ENCODE measurements at places on chromosomes 12 and 14. TPM values are rescaled to one million over a fixed set of nuclear protein-coding genes. Genes with fewer than 3 reads are reported as not detected.

Gene RNFT2
- polyA plus RNA-seq = 1.1 TPM

Gene GPR84
- 0.17 TPM for polyA plus RNA-seq

Gene ANKRD33
- polyA plus RNA-seq = not detected

Gene RAB2B
- 21.8 TPM for polyA plus RNA-seq

Gene CCDC91
- 20.1 TPM for polyA plus RNA-seq

Gene DYRK4
- 17.0 TPM for polyA plus RNA-seq

DNA sequence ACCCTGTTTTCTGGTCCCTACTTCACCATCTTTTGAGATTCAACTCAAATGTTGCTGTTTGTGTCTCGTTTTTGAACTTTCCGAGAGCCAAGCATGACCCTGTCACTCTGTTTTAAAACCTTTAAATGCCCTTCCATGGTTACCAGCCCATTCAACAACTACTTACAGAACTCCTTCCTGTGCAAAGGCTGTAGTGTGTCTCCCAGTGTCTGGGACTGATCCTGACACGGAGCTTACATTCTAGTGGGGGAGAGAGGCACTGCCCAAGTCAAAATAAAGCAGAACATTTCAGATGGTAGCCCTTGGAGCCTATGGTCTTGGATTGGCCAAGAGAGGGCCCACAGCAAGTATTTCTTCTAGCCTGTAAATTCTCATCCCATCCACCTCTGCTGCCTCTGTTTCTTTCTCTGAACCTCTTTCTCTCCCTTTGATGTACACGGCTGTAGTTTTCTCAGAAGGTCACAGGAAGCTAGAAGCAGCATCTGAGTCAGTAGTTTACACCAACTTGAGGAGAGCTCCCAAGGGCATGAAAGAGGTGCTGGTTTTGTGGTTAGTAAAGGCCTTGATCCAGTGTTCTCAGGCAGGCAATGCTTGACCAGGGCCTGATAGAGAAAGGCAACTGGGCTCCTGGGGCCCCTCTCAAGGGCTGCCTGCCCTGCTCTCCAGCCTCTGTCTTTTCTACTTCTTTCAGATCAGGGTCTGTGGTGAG, 42.3 kb upstream of the SLC24A4 start:
- no peak for DNase-seq

GRCh38 chr12:12823300-12823699, 10.2 kb downstream of the DDX47 start:
- DNase-seq = no peak

GRCh38 chr14:68245146-68246073, 425.8 kb downstream of the RAD51B start:
- DNase-seq = peak; percentile 81

DNA sequence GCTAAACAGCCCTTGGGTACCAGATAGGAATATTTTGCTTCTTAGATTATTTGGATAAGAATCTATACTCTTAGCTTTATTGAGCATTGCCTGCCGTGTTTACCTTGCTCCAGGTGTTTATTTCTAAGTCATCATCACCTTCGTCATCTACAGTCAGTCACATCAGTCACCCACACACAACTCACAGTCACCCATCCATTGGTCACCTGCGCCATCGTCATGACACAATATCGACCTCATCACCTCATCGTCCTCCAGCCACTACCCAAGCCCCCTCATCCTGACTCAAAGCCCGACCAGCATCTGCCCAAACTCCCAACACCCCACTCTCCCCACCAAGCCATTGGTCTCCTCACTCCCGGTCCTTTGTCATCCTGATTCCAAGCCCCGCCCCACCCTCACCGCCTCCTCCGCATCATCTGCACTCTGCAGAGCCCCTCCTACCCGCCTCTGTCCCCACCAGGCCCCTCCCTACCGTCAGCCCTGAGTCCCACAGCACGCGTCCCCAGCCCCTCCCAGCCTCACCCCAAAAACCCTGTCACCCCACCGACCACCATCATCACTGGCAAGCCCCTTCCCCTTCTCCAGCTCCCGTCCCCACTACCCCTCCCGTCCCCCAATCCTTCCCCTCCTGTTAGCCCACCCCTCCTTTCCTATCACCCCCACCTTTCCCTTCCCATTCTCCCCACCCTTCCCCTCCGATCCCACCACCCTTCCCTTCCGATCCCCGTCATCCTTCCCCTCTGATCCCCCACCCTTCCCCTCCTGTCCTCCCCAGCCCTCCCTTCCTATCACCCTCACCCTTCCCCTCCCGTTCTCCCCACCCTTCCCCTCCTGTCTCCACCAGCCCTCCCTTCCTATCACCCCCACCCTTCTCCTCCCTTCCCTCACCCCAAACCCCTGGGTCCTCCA, 9.8 kb downstream of the DLK1 start:
- peak; percentile 50 for DNase-seq

DNA sequence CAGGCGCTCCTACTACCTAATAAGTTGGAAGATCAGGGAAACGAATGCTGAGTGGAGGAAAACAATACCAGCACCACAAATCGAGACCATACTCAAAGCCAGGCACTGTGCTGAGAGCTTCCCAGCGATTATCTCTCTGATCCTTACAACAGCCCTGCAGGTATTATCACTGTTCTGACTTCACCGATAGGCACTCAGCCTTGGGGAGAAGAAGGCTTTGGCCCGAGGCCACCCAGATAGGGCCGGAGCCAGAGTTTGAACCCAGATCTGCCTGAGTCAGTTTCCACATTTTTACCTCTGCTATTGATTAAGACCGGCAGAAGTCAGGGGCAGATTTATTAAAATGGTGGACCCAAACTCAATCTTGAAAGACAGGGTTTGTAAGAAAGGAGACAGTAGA, 4.9 kb downstream of the SVOP start:
- no peak for DNase-seq

DNA sequence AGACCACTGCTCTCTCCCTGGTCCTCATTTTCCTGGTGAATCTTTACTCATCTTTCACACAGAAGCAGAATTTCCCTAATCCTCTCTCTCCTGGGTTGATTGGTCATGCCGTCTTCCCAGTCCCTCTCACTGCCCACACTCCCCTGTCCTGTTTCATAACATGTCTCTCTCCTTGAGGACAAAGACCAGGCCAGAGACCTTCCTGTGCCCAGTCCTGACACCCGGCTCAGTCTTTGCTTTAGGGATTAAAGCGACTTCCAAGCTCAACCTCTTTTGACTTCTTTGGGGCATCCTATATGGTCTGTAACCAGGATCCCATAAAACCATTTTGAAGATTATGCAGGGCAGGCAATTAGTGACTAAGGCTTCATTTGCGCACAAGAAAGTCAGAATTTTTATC, 105.5 kb downstream of the BCL11B start:
- no peak for DNase-seq

- DNase-seq = no peak
These were observed 175.4 kb downstream of the PHETA1 start for GRCh38 chr12:111193496-111193895.

DNA sequence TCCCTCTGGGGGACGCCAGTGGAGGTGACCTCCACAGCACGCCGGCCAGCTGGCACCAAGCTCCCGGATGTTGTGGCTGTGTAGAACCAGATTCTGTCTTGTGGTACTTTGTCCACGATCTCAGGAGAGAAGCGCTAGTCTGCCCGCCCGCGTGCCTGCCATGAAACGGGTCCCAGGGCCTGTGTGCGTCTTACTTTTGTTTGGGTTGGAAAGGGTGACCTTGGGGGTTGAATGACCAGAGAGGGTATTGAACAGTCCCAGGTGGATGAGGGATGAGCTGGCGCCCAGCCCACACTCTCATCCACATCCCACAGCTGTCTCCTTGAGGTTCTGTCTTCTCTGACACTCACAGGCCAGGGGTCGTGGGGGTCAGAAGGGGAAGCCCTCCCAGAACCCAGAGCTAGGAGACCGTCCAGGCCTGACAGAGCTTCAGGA, 78.3 kb downstream of the WDR20 start:
- DNase-seq = no peak

DNA sequence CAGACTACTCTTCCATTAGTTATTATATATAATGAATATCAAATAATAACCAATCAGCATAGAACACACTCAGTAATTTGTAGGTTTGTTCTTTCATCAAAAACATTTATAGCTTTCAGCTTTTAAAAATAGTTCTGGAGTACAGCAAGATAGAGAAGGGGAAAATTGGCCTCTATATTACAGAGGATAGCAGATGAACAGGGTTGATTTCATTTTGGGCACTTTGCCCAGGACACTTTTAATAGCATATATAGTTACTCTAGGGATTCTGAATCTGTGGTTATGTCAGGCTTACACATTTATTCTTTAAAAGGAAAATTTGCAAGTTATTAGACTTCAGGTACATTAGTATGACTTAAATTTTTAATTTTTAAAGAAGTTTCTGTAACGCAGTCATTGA, 52.6 kb downstream of the IFT81 start:
- DNase-seq = peak; percentile 83

GRCh38 chr12:112463478-112463877, 44.7 kb downstream of the PTPN11 start:
- no peak for DNase-seq

DNA sequence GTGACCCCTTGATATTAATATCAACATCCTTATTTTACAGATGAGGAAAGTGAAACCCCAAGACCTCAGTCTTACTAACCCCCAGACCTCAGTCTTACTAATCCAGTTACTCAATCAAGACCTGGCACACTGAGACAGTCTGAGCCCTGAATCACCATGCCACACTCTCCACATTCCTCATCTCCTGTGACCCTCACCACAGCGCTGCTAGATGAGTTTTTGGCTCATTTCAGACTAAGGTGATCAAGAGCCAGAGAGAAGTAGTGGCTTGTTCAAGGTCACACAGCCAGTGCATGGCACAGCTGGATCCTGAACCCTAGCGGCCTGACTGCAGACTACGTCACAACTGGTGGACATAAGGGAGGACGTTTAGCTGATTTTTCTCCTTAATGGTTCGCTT, 579.2 kb downstream of the BCL11B start:
- DNase-seq = no peak

- DNase-seq = no peak
These were observed 7.8 kb downstream of the BHLHE41 start for GRCh38 chr12:26116829-26117715.

GRCh38 chr12:115957686-115958290, 319.7 kb downstream of the MED13L start:
- DNase-seq = no peak

DNA sequence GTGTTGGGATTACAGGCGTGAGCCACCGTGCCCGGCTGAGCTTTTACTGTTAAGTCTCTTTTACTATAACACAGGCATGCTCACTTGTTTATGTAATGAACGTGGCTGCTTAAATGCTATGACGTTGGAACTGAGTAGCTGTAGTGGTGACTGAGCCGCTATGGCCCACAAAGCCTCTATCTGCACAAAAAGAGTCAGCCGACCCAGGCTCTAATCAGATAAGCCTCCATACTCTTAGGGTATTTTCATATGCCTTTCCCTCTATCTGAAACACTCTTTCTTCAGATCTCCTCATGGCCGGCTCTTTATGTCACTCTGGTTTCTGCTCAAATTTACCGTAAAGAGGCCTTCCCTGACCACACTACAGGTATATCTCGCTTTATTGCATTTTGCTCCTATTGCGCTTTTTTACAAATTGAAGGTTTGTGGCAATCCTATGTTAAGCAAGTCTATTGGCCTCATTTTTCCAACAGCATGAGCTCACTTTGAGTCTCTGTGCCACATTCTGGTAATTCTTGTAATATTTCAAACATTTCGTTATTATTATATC, 8.0 kb downstream of the SLC2A14 start:
- DNase-seq = no peak

DNA sequence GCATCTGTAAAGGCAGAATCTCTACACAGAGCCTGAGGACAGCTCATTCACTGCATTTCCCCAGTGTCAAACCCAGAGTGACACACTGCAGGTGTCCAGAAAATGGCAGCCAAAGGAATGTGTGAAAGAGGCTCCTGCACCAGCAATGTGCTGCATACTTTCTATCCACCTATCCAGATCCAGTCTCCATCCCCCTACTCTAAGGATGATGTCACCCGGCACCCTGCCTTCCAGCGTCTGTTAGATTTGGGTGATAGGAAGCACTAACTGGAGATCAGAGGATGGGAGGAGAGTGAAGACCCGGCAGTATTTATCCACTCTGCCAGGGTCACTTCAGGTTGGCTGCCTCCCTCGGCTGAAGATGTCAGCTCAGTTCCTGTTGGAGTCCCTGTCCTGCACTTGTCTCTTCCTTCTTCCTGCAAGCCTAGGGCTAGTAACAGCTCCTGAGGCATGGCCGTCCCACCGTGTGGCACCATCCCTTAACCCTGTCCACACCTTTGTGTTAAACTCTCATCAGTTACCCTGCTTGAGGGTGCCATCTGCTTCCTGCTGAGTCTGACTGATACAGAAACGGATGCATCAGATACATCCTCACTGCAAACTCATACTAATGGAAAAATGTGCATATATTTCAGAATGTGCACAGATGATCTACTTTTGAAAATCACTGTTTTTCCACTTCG, 13.0 kb upstream of the GPR68 start:
- DNase-seq = no peak

DNA sequence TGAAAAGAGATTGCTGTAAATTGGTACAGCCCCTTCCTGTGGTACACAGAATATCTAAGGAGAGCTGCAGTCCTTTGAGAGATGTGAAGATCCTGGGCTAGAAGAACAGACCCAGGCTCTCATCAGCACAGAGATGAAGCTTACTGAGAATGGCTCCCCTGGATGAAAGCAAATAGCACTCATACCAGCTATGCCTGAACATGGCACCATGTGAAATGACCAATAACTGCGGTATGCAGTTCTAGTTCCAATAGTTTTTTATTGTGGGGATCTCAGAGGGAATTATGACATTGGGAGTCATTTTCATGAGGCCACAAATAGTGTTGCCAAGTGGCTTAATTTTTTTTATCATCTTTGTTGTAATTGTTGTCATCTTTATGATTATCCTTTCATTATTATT, 15.4 kb upstream of the TRHDE start:
- no peak for DNase-seq

DNA sequence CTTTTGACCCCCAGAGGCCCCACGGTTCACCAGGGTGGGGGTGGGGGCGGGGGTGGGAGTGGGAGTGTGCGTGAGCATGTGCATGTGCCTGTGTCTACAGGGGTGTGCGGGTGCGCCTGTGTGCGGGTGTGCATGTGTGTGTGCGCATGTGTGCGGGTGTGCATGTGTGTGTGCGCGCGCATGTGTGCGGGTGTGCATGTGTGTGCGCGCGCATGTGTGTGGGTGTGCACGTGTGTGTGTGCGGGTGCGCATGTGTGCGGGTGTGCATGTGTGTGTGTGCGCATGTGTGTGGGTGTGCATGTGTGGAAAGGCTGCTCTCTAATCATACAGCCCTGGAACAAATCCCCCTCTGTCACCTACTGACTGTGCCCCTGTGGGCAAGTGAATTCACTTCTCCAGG, 38.8 kb downstream of the RFLNA start:
- no peak for DNase-seq

- DNase-seq = no peak
These were observed 20.4 kb upstream of the AMIGO2 start for GRCh38 chr12:47100160-47100559.

DNA sequence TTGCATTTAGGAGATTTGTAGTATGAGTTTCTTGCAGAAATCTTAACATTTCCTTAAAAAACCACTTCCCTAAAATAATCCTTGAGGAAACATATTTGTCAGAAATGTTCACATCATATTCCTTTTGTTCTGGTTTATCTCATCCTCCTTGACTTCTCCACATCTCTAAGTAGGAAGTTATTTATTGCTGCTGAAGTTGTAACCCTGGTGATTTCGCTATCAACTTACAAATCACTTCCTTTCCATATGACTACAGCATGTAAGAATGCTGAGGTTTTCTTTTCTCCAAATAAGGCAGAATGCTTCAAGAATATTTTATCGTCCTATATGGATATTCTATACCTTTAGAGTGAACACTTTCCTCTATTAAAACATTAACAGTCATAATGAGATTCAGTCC, 751.7 kb downstream of the NRXN3 start:
- no peak for DNase-seq

GRCh38 chr12:5577211-5577612, 145.3 kb downstream of the NTF3 start:
- DNase-seq = no peak

GRCh38 chr14:29925101-29925722, 2.4 kb downstream of the PRKD1 start:
- DNase-seq = no peak
